ENCODE measurements at places on chromosomes 5 and 9.
A peak's percentile ranks its signal among the peaks of the same experiment; 100 is the strongest.

GRCh38 chr9:131673531-131673930, 66.3 kb downstream of the RAPGEF1 start:
- DNase-seq: no peak

DNA sequence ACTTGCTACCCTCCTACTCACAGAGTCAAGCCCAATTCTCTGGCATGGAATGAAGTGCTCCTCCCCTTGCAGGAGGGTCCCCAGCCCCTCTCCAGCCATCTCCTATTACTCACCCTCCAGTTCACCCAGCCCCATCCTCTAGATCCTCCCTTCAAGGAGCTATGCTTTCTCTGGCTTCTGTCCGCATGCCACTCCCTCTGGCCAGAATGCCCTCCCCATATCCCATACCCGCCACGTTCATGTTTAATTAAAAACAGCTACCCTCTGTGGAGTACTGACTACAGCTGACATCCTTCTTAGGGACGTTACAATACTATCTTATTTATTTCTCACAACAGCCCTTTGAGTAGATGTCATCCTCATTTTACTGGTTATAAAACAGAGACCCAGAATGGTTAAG, 3.0 kb downstream of the F2R start:
- no peak for DNase-seq

DNA sequence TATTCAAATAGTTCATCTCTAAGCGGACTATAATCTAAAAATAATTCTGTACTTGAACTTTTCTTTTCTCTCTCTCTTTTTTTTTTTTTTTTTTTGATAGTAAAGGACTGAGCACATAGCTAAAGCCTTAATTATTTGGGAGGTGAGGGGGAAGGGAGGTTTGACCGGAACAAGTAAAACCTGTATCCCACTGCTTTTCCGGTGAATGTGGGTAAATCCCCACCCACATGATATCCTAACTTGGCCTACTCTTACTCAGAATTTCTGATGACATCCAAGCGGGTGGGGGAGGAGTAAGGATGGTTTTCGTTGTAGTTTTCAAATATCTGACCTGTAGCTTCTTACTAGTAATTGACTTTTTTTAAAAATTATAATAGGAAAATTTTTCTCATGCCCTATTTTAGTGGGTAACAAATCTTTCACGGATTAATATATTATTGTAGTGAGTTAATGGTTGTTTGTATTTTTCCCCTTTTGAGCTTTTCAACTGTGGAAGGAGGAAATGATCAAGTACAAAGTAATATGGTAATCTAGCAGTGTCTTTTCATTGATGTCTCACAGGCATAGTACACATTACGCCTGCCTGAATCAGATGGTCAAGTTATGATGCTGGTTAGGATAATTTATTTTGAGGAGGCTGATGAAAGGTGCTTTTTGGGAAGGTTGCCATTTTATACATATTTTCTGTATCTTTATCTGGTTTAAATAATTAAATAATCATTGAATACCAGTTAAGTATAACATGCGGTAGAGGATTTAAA, 2.2 kb upstream of the ELL2 start:
- no peak for DNase-seq

GRCh38 chr9:35828716-35829083, at the start of gene FAM221B:
TSS of gene FAM221B (minus strand) at chr9:35828732. CDS start at chr9:35826161, 2,571 bp downstream.
- DNase-seq: no peak

DNA sequence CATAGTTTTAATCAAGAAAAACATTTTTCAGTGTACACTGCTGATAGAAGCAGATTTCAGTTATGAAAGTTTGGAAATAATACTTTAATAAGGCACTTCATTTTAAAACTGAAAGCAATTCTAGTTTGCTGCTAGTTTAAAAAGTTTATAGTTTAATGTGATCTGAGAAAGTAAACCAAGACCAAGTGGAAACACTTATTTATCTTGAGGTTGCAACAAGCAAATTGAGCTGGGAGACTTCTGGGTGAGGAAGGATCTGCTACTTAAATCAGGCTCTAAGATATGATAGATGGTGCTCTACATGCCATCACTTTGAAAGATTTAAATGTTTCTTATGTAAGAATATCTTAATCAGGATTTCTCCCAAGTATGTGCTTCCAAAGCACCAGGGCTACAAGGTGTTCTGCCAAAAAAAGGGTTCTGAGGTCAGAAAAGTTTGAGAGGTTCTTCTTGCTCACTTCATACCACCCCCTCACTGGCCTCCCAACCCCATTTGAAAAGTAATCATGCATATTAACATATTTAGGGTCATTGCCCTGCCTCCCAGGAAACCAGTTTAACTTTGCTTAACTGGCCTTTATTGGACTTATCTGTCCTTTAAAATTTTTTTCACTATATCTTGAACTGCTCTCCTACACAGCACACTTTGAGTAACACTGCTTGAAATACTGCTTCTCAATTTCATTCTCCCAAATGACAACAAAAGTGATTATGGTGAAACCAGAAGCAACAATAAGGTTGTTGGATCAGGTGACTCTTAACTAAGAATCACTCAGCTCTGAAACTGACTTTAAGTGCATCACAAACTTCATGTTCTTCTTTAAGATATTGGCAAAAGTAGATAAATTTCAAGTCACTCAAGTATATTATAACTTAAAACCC, 15.5 kb downstream of the SLC44A1 start:
- no peak for DNase-seq

GRCh38 chr9:7907551-7908337, 108.2 kb upstream of the DMAC1 start:
- DNase-seq: no peak

DNA sequence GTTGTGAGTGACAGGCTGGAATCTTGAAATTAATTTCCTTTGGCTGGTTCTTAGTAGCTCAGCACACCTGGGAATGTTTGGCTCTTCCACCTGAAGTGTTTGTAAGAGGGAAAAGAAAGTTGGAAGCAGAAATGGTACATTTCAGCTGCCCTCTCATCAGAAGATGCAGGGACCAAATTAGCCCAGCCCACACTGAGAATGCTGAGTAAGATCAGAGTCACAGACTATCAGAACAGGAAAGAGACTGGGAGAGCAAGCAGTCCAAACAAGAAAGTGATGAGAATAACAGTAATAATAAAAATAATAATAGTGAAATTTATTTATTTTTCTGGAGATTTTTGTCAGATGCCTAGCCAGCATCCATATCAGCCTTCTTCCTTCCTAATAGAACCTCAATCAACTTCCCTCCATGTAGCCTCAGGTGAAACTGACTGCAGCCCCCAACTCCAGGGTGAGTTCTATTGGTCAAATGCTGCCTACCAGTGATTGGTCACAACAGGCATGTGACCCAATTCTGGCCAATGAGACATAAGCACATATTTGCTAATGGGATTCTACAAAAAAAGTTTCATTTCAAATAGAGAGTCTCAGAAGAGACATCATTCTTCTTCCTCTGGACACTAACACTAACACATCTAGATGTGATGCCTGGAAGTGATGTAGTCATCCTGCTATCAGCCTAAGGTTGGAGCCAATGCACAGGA, 31.2 kb upstream of the ADRA1B start:
- no peak for DNase-seq

DNA sequence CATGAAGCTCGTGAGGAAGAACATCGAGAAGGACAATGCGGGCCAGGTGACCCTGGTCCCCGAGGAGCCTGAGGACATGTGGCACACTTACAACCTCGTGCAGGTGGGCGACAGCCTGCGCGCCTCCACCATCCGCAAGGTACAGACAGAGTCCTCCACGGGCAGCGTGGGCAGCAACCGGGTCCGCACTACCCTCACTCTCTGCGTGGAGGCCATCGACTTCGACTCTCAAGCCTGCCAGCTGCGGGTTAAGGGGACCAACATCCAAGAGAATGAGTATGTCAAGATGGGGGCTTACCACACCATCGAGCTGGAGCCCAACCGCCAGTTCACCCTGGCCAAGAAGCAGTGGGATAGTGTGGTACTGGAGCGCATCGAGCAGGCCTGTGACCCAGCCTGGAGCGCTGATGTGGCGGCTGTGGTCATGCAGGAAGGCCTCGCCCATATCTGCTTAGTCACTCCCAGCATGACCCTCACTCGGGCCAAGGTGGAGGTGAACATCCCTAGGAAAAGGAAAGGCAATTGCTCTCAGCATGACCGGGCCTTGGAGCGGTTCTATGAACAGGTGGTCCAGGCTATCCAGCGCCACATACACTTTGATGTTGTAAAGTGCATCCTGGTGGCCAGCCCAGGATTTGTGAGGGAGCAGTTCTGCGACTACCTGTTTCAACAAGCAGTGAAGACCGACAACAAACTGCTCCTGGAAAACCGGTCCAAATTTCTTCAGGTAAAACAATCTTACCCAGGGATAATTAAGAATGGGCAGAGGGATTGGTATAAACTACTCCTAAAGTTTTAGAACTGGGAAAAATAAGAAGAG, 12.9 kb downstream of the ITGA1 start:
- DNase-seq: peak; percentile 40

DNA sequence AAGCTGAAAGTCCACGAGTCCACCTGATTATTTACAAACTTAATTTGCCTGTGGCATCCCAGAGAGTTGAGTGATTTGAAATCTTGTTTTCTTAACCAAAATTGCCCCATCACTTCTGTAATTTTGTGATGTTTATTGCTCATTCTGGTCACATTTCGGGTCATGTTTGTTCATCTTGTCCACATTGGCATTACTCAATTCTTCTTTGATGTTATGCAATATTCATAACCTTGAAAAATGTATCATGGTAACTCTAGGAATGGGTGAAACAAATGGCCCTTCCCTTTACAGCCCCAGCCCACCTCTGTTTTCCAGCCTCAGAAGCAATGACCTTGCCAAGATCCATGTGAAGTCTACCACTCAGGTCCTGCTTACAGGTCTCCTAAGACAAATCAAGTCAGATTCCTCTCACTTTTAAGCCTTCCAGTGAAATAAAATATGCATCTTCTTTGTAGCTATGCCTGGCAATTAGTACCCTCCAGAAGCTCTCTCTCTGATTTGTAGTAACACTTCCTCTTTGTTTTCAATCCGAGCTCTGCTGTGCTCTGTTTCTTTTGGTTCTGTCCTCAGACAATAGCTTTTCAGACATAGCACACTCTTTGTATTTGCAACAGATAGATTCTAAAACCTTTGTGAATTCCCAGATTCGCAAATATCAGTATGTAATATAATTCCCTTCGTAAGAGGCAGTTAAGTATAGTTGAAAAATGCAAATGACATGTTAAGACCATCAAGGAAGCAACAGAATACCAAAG, 330.3 kb upstream of the IRX1 start:
- no peak for DNase-seq

GRCh38 chr9:126474786-126475485, 138.8 kb upstream of the LMX1B start:
- no peak for DNase-seq

DNA sequence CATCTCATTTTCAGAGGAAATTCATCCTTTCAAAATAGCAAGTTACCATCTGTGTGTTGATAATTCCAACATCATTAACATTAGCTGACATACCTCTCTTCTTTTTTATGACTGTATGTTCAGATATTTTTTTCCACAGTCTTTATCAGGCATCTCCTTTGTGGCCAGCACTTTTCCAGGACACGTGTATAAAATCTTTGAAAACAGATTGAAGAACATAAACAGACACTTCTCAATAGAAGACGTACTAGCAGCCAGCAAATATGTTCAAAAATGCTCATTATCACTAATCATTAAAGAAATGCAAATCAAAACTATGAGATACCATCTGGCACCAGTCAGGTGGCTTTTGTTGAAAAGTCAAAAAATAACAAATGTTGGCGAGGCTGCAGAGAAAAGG, 734.3 kb downstream of the SEMA5A start:
- no peak for DNase-seq

DNA sequence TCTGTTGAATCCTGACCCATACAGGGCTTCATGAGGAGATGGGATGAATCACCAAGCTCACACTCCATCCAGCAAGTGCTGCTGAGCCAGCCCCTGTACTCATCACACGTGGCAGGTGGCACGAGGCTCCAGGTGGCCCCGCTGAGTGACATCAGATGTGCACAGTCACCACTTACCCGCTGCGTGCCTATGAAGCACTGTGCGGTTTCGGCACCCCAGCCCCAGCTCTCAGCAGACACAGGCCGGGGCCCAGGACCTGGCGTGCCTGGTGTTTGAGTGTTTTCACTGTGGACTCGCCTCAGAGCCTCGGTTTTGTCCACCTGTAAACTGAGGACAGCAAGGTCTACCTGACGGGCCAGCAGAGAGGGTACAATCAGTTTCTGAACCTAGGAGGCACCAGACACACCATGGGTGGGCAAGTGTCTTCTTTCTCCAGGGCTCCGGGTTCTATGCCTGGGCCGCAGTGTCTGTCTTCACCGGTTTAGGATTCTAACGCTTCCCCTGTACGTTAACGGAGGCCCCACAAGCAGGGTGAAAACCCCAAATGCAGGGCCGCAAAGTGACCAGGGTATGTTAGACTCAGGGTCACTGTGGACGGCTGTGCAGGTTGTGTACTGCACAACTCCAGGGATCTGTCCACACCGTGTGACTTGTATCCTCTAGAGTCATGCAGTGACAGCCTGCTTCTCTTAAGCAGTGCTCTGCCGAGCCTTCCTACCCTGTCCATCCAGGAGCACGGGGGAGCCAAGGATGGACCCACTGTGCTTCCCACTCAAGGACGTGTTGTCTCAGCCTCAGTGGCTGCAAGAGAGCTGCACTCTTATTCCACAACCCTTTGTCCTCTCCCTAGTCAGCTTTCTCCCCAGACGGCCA, 44.3 kb upstream of the COL5A1 start:
- no peak for DNase-seq

DNA sequence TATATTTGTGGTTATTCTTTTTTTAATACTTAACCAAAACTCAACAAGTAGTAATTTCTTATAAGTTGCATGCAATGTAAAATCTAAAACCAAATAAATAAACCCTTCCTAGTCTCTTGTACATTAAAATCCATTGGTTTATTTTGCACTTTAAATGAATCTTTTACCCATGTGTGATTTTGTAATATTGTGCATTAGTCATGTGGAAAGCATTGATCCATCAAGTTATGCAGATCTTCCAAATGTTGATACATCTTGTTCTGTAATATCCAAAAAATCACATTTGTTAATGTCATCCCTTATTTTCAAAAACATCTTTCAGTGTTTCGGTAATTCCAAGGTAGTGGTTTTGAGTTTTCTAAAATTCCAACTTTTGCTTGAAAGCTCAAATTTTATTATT, 63.3 kb downstream of the CWC27 start:
- no peak for DNase-seq

DNA sequence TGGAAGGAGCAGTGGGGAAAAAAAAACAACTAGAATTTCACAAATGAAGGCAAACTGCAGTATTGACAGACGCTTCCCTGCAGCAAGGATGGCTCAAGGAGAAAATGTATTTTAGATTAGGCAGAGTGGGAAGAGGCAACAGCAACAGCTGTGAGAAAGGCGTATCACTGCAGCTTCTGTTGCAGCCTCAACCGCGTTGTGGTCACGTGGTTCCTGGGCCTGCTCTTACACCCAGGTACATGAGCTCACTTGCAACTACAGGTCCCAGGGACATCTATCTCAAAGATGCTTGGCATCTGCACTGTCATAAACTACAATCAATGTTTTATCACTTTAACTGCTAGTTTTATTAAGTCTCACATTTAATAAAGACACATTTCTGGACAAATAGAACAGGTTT, 36.0 kb upstream of the GOLM1 start:
- DNase-seq: no peak

Measured in stimulated activated CD8-positive, alpha-beta memory T cell treated with anti-CD3 and anti-CD28 coated beads, Interleukin-12 subunit alpha, Interleukin-12 subunit beta, amount 100 ng/mL, for 4 hours (primary cell).